Gastrocnemius medialis (tissue), 4 donors: ENCODE measurements at places on chromosomes 3 and 15. TPM values are rescaled to one million over a fixed set of nuclear protein-coding genes. Genes with fewer than 3 reads are reported as not detected.

- no peaks in the 10 kb centered on the region for H3K27me3 ChIP-seq
- H3K4me1 ChIP-seq, result peaks cover 10% of the 10 kb centered on the region
- peak overlapping the region; percentile 40 for H3K4me3 ChIP-seq
- H3K27ac ChIP-seq, result peak overlapping the region; percentile 47
- no peaks in the 10 kb centered on the region for H3K36me3 ChIP-seq
- DNase-seq, result peak; percentile 62
These were observed 68.4 kb upstream of the TNFAIP8L3 start for GRCh38 chr15:51162865-51163762.

- H3K4me3 ChIP-seq, result no peak overlapping the region
- DNase-seq, result no peak
- H3K27me3 ChIP-seq, result no peaks in the 10 kb centered on the region
- H3K4me1 ChIP-seq, result peaks cover 25% of the 10 kb centered on the region
- H3K36me3 ChIP-seq, result no peaks in the 10 kb centered on the region
These were observed 3.9 kb upstream of the CCDC9B start for GRCh38 chr15:40344631-40345120.

- no peaks in the 10 kb centered on the region for H3K4me1 ChIP-seq
- no peaks in the 10 kb centered on the region for H3K27me3 ChIP-seq
- H3K4me3 ChIP-seq, result no peak overlapping the region
- H3K36me3 ChIP-seq, result no peaks in the 10 kb centered on the region
- H3K27ac ChIP-seq, result no peak overlapping the region
- no peak for DNase-seq
These were observed 107.1 kb downstream of the ABHD5 start for GRCh38 chr3:43797794-43798193.

GRCh38 chr15:73364070-73364469 lies 4.7 kb downstream of the HCN4 start:
- H3K4me1 ChIP-seq, result no peaks in the 10 kb centered on the region
- DNase-seq, result no peak
- peaks cover 47% of the 10 kb centered on the region for H3K27me3 ChIP-seq
- no peaks in the 10 kb centered on the region for H3K36me3 ChIP-seq

Gene LRRC31
- not detected for total RNA-seq
